Keratinocyte (primary cell): ENCODE measurements at places on chromosomes 5 and 9. TPM values are rescaled to one million over a fixed set of nuclear protein-coding genes. Genes with fewer than 3 reads are reported as not detected.

TNFAIP8 gene
- 12.5 to 20.8 TPM (median 15.6 TPM) in 3 replicates for polyA plus RNA-seq

PCDHGB6 gene
- 0.19 to 0.30 TPM (median 0.23 TPM) in 3 replicates for polyA plus RNA-seq

SLCO4C1 gene
- polyA plus RNA-seq, result 0.01 to 0.02 TPM in 2 of 3 replicates, not detected in the other

PCDHGA5 gene
- 0.01 to 0.07 TPM (median 0.06 TPM) in 3 replicates for polyA plus RNA-seq

ATP6V1G1 gene
- polyA plus RNA-seq, result 159 to 214 TPM (median 211 TPM) in 3 replicates

GZMA gene
- polyA plus RNA-seq, result not detected in 3 replicates

CSF1R gene
- 0.21 TPM in 1 of 3 replicates, not detected in the others for polyA plus RNA-seq

DNA sequence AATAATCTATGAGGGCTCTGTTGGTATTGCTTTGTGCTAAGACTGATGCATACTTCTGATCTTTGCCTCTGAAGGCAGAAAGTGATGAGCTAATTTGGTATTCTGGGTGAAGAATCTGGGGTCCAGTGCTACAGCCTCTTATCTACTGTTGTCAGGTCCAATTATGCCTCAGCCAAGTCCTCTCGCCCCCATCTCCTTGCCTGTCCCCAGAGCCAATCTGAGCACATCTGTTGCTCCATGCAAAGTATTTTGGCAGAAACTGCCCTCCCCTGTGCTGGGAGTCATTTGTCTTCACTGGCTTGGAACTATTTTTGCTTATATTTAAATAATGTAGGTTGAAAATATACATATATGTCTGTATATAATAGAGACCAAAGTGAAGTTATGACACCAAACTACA lies 23.4 kb downstream of the LSM11 start:
- DNase-seq, result no peak

GRCh38 chr5:74938250-74938933 lies 72.2 kb upstream of the FAM169A start:
- no peak for DNase-seq

- DNase-seq, result no peak
Measured at GRCh38 chr5:87807783-87808182, 395.1 kb upstream of the CCNH start.

DNA sequence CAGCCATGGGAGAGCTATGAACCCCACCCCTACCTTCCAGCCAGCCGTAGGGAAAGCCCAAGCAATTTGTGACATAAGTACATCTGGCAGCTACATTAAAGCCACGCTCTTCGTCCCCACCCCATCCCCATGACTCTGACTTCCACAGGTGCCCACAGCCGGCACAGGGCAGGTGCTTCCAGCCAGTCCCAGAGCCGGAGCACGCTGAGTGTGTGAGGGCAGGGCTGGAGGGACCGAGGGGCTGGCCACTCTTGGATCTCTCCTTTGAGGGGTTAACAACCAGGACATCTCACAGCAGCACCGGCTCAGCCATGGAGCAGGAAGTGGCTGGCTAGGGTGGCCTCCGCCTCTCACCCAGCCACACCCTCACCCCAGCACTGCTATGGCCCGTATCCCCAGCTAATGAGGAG lies 2.4 kb upstream of the FAM78A start:
- DNase-seq, result no peak

DNA sequence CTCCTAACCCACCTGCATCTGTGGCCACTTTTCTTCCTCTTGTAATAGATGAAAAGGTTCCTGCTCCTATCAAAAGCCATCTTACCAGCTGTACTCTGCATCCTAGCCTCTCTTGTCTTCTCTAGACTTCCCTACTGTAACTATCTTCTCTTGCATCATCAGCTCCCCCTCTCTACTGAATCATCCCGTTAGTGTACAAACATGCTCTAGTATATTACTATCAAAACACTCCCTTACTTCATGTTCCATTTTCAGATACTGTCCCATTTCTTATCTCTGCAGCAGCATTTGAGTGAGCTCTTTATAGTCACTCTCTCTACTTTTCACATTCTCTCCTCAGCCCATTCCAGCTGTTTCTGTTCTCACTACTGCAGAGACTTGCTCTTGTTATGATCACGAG lies 2.8 kb downstream of the SRA1 start:
- no peak for DNase-seq

DNA sequence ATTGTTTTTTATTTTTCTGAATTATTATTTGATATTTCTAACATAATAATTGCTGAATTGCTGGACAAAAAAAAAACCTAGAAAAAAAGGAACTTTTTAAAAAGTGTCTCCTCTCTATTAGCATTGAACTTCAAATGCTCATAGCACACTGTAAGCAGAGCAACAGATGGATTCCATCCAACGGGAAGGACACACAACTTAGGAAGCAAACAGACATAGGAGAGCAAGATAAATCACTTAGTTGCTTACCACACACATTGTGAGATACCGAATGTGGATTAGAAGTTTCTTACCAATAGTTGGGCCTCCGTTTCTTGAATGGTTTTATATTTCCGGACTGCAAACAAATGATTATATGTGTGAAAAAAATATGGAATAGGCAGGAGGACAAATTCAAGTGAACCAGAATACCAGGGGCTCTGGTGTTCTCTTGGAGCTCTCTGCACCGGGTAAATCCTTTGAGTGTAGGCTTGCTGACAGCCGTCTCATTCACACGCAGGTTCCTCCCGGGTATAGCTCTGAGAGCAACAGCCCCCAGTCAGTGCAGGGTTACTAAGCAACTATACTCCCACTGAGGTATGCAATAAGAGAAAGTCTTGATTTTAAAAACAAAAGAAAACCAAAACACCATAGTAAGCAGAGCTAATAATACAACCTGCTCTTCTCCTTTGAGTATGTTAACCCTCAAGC lies 217.6 kb downstream of the TMEM167A start:
- DNase-seq, result no peak

DNA sequence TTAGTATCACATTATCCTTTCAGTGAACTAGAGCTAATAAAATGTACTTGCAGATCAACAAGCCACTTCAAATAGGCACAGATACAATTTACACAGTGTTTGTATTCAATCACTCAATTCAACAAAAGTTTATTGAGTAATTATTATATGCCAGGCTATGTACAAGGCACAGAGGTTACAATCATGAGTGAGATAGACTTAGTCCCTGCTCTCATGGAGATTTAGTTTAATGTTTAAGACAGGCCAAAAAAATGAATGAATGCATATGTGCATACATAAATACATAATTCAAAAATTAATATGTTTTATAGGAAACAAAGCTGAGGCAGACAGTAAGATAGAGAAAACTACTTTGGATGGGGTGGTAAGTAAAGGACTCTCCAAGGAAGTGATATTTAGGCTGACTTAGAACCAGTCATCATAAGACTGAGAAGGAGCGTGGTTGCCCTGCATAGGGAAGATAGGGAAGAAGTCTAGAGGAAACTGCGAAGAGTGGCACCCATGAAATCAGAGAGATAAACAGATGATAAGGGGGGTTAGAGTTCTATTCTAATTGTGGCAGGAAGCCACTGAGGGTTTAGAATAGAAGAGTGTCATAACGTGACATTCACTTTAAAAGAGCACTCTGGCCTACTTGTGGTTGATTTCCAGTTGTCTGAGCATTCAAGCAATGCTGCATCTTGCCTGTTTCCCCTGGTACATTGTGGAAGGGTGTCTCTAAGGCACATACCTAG lies 49.7 kb upstream of the GRAMD2B start:
- no peak for DNase-seq

DNA sequence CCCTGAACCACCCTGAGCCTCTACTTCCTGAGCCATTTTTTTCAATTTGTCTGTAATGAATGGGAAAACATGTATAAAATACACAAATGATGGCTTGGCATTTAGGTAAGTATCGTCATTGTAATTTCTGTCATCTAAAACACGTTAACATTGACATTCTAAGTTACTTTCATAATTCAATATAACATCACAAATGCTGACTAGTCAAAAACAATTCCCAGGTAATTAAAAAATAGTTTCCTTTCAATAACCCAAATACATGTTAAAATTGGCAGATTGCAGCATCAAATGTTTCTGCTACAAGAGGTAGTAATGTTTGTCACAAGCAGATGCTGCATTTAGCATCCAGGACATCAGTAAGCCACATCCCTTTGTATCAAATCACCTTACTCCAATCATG lies 776.4 kb downstream of the KCTD16 start:
- no peak for DNase-seq

GRCh38 chr9:94760660-94761059 lies 34.2 kb downstream of the AOPEP start:
- no peak for DNase-seq

- DNase-seq, result no peak
Measured at GRCh38 chr9:121350993-121351561, 19.0 kb downstream of the STOM start.

DNA sequence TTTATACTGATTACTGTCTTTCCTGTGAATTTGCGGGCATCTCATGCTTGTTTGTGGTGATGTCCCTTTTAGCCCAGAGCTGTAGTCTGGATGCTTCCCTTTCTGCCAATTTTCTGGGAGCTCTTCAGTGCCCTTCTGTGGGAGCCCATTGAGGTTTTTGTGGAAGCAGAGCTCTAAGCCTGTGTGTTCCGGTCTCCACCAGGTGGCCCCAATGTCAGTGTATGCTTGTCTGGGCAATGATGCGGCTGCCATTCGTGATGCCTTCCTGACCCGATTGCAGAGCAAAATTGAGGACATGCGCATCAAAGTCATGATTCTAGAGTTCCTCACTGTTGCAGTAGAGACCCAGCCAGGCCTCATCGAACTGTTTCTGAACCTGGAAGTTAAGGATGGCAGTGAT lies 35.1 kb downstream of the SH3GLB2 start:
- no peak for DNase-seq

DNA sequence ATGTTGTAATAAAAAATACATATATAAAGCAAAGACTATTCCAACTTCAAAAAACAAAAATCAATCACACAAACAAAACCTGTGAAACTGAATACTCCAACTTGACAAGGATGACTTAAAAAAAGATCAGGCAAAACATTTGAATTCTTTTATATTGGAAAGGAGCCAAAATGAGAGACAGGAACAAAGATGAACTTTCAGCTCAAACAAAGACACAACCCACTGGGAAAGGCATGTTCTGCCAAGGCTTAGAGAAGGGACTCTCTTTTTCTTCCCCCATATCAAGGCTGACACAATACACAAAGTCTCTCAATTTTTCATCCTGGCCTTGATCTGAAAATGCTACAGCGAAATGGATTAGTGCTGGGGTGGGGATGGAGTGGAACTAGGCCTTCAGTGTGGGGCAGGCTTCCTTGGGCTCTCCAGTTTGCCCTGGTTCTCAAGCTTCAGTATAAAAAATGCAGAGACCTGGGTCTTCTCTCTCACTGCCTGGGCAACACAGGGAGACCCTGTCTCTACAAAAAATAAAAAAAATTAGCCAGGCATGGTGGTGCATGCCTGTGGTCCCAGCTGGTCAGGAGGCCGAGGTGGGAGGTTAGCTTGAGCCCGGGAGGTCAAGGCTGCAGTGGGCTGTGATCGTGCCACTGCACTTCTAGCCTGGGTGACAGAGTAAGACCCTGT lies 11.6 kb upstream of the FAM169A start:
- DNase-seq, result no peak

GRCh38 chr5:53303105-53303504 lies 177.3 kb upstream of the FST start:
- peak; percentile 67 for DNase-seq

DNA sequence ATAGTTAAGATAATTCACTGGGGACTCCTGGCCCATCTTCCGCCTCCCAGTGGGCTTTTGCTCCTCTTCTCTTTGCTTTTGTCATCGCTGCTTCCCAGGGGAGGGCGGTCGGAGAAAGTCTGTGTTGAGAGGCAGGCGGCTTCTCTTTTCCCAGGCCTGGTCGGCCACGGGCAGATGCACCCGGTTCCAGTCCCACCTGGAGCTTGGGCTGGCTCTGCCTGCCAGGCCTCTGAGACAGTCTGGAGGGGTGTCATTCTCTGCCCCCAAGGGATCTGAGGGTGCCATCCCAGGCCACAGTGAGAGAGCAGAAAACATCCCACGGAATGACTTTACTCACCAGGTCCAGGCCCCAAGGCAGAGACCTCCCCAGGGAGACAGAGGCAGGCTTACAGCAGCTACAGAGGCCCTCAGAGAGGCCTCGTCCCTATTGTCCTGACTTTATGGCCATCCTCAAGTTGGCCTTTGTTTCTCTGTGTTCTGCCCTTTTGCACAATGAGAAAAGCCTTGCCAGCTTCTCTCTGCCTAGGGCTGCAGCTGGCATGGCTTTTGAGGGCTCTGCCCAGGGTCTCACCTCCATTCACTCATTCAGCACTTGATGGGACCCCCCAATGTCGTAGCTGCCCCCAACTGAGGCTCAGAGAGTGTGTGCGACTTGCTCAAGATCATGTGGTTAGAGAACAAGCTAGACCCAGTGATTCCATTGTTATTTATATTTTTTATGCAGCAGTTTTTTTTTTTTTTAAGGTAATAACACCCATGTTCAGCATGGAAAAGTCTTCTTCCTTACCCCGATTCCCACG lies 44.2 kb upstream of the BOD1 start:
- no peak for DNase-seq

DNA sequence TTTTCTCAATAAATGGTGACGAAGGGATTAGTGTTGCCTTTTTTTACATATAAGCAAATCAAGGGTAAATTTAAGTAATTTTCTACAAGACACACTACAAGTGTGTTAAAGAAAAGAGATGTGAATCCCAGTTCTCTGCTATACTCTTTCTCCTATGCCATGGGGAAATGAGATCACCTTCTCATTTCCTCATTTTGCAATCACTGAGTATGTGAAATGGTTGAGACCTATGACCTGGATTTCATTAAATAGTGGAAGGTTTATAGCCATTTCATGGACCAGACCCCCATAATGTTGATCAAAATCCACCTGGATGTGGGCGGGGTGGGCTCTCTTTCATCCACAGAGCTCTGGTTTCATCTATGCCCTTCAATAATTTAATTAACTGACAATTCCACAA lies 66.9 kb upstream of the SLIT3 start:
- no peak for DNase-seq

- no peak for DNase-seq
Measured at GRCh38 chr5:123116058-123116457, 27.0 kb downstream of the PRDM6 start.

GRCh38 chr9:91163773-91164471 lies 197.8 kb downstream of the AUH start:
- no peak for DNase-seq

DNA sequence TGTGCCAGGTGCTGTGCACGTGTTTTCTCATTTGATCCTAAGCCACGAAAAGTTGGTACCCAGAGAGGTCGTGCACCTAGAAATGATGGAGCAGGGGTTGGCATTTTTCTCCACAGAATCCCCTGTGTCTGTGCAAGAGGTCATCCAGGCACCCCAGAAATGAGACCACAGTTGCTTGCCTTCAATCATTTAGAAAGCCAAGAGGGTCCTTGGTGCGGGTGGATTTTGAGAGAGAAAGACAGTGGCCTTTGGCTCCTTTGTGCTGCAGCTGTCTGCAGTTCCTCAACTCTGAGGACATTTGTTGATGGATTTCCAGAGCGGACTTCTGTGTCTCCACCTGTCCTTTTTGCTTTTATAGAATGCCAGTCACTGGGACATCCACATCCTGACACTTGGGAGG lies 33.8 kb upstream of the SPRY4 start:
- no peak for DNase-seq

- DNase-seq, result no peak
Measured at GRCh38 chr5:132459031-132459982, 31.3 kb downstream of the IRF1 start.
